ENCODE measurements at places on chromosomes 1 and 21.

DNA sequence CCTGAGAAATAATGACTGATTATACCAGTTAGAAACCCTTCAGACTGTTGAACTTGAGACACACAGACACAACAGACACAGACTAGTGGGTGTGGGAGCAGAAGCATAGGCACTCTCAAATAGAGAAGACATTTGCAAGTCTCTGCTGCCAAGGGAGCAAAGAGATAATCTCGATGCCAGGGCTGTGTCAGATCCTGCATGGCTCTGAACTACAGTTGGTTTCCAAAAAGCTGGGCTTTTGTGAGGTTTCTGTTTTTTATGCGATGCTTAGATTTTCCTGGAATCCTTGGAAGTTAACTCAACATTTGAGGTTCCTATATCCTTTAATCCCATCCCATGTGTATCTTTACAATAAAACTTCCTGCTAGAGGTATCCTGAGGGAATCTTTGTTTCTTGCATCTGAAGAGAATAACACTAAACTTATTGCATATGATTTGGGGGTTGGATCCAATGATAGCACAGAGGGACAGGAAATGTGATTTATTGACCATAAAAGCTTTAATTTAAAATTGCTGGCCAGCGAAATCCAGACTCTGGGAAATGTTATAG is 236.4 kb downstream of the SPATA17 start:
- no peak for DNase-seq

DNA sequence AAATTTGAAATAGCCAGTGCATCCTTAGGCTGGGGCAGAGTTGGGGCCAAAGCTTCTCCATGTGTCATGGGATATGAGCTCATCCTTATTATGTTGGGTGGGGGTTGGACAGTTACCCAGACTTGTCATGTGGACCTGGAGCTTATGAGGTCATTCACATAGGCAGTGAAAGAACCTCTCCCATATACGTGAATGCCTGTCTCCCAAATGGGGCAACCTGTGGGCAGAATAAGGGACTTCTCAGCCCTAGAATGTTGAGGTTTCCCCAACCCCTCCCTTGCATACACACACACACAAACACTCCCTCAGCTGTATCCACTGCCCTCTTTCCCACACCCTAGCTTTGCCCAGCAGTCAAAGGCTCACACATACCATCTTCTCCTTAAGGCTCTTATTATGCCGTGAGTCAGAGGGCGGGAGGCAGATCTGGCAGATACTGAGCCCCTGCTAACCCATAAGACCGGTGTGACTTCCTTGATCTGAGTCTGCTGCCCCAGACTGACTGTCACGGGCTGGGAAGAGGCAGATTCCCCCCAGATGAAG is 2.3 kb upstream of the IVL start:
- DNase-seq, result no peak

GRCh38 chr1:19010995-19011844 is 54.7 kb upstream of the IFFO2 start:
- DNase-seq, result peak; percentile 92

- no peak for DNase-seq
These were observed 70.1 kb upstream of the EFHD2 start for GRCh38 chr1:15339570-15339969.

DNA sequence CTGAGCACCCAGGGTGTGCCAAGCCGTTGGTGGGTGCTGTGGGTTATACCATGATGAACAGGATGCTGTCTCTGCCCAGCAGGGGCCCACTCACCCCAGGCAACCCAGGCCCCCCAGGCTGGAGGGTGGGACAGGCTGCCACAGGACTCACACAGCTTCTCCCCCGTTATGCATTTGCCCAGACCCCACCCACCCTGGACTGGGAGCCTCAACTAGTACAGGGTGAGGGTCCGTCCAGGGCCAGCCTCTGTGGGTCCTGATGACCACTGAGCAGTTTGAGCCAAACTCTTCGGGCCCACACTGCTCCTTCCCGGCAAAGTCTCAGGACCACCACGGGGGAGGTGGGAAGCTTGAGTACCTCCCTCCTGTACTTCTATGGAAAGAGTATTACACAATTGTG is 3.8 kb upstream of the PRELP start:
- DNase-seq, result no peak

DNA sequence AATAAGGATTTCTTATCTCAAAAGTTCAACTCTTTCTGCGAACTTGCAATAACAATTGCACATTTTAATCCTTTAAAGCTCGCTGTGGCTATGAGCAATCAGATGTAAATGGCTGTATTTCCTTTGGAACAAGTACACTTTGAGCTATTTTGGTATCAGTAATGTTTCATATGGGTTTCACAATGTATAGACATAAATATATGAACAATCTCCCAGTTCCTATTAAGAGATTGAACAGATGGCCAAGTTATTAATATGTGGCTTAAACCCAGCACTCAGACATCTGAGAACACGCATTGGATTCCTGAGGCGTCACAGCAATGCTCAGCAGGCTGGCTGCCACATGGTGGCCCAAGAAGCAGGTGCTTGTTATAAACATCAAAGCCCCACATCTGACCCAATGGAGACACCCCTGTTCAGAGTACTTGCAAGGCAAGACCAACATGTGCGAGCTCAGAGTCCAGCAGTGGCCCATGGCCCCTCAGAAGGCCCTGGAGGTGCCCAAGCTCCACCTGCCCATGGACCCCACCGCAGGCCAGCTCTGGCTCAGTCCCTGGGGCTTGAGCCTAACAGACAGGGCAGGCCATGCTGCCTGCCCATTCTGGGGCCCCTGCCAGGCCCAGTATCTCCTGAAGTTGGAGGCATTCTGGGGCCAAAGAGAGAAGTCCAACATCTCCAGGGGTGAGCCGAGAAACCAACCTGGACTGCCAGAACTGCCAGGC is 23.7 kb downstream of the PSMG1 start:
- peak; percentile 27 for DNase-seq

- peak; percentile 34 for DNase-seq
These were observed 18.4 kb upstream of the TSPAN2 start for GRCh38 chr1:115107516-115108260.

DNA sequence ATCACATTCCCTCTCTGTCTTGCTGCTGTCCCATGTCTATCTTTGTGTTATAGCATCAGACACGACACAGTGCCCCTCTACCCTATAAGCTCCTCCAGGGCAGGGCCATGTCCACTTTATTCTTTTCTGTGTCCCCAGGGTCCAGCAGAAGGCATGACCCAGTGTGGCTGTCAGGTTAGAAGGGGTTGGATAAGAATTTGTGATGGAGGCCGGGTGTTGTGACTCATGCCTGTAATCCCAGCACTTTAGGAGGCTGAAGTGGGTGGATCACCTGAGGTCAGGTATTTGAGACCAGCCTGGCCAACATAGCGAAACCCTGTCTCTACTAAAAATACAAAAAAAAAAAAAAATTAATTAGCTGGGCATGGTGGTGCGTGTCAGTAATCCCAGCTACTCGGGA is 26.3 kb upstream of the RNF19B start:
- DNase-seq, result no peak

DNA sequence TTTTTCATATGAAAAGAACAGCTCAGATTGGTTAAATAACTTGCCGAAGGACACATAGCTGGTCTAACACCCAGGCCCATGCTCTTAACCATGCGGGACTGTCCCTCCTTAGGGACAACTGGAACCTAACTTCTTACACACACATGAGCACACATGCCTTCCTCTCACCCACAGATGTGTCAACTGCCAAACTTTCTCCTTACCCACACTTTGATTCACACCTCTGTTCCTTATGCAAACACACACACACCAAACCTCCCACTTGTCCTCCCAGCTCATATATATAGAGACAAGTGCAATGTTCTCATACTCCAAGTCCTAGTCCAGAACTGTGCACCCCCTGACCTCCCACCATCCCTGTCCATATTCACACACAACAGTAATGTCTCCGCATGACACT is 4.3 kb downstream of the RAB25 start:
- DNase-seq, result no peak

GRCh38 chr1:8560611-8561544 is 243.0 kb downstream of the SLC45A1 start:
- DNase-seq, result no peak

DNA sequence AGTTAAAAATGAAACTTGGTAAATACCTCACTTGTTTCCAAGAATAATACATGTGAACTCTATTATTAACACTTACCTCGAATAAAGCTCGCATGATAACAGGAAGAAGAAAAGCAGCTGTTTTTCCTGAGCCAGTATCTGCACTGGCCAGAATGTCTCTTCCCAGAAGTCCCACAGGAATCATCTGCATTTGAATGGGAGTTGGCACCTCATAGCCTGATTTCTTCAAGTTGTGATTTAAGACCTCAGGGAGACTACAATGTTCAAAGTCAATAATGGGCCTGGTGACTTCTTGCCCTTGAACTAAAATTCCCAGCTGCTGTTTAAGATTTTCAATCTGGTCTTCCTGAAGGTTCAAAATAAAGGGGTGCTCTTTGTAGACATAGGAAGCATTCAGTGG is 3.8 kb downstream of the DDX59 start:
- no peak for DNase-seq

- DNase-seq, result no peak
These were observed 18.7 kb downstream of the MIS18A start for GRCh38 chr21:32260130-32260529.

DNA sequence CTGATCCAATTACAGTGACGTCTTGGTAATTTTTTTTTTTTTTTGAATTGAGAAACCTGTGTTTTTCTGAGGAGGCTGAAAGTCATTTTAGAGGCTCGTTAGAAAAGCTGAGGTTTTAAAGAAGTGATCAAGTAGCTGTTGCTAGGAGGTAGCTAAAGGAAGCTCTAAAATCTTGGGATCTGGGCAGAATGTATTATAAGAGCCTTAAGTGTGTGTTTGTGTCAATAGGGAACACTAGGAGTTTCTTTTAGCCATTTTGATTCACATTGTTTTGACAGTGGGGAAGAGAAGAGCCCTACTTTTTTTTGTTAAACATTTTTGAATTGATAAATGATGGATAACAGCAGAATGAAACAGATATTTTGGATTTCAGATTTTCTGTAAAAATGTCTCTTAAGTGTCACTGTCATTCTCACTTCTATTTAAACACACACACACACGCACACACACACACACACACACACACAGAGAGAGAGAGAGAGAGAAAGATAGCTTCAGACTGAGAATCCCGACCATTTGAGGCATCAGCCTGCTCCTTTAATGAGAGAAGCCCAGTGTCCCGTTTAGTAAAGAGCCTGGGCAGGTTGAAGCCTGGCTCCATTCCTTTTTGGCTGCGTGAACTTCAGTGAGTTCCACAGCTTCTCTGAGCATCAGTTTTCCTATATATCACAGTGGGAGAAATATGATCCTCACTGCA is 79.1 kb upstream of the GPR88 start:
- no peak for DNase-seq

GRCh38 chr21:44886113-44887075 is 12.9 kb upstream of the PTTG1IP start:
- DNase-seq, result no peak

DNA sequence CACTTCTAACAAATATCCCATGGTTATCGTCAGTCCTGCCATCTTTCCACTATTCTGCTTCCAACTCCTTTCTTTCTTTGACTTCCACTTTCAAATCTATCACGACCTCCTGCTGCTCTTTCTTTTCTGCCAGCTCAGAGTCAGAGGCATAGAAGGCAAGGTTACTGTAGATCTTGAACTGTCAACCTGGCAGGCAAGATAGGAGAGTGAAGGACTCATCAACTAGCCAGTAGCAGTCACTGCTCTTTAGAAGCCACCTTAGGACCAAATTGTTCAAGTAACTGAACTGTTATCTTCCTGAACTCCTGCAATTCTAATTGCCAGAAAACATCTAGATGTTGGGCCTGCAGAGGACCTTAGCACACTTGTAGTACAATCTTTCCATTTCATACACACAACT is 13.1 kb upstream of the FCER1A start:
- DNase-seq, result no peak

GRCh38 chr21:25638660-25639550 is at the start of gene JAM2:
Gene JAM2 (plus strand): TSS chr21:25639258. CDS start chr21:25639822, 564 bp downstream.
- no peak for DNase-seq

DNA sequence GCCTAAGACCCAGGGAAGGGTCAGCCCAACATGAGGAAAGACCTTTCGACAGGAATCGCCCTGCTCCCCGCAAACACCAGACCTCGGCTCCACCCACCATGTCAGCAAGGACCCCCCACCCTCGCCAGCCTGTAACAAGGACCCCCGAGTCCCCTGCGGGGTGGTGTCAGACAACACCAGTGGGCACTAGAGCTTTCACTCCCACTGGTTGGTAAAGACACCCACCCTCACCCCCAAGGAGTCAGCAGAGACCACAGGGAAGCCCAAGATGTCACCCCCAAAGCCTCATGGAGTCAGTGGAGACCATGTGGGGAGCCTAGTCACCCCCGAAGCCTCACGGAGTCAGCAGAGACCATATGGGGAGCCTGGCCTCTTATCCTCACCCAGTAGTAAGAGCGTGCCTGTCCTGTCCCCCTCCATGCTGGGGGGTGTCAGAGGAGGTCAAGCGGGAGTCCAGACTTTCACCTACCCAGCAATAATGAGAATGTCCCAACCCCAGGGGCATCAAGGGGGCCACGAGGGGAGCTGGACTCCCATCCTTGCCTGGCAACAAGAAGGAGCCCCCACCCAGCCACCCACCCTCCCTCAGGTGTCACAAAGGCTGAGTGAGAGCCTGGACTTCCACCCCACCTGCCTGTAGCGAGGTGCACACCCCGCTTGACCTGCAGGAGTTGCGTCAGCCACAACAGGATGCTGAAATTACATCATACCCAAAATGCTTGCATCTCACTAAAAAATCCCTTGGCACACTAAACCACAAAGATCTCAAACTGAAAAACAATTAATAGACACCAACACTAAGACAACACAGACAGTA is 24.8 kb downstream of the SLC19A1 start:
- DNase-seq, result no peak
